Hepatocyte (in vitro differentiated cells): ENCODE measurements at places on chromosomes 4 and X.

- DNase-seq: no peak
Measured at GRCh38 chr4:164890691-164891090, 13.7 kb downstream of the APELA start.

- no peak for DNase-seq
Measured at GRCh38 chr4:76665153-76665552, 230.1 kb downstream of the SHROOM3 start.

DNA sequence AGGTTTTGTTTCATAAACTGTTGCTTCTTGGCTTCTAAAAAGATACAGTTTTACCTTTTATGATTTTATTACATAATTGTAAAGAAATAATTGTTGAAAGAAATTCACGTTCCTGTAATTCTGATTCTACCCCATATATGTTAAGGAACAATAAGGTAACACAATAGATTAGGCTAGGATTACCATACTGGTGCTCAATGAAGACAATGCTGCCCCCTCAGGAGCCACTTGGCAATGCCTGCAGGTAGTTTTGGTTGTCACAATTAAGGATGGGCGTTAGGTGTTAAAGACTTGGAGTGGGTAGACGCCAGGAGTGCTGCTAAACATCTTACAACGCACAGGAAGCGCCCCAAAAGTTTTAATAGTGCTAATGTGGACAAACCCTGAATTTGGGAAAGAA, 133.2 kb downstream of the NLGN4X start:
- DNase-seq: no peak

GRCh38 chr4:188328966-188329365, 189.7 kb downstream of the TRIML1 start:
- no peak for DNase-seq

DNA sequence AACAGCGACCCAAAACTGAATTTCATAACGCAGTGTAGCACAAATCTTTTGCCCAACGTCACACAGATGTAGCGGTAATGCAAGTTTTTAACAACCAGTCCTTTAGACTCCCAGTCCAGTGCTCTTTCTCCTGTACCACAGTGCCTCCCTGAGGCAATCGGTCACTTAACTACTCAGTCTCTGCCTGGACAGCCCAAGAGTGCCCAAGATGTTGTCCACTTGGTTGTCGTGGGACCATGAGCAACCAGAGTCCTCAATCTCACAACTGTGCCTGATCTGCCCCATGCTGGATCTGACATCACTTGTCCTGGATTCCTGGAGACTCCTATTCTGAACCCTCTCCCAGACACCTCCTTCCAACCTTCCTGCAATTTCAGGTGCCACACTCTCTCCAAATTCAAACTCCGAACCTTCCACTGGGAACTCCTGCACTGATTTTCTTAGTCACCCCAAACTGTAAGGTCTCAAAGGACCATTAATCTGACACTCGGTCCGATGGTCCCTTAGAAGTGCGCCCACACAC, 702 bp downstream of the MMGT1 start:
- peak; percentile 19 for DNase-seq

DNA sequence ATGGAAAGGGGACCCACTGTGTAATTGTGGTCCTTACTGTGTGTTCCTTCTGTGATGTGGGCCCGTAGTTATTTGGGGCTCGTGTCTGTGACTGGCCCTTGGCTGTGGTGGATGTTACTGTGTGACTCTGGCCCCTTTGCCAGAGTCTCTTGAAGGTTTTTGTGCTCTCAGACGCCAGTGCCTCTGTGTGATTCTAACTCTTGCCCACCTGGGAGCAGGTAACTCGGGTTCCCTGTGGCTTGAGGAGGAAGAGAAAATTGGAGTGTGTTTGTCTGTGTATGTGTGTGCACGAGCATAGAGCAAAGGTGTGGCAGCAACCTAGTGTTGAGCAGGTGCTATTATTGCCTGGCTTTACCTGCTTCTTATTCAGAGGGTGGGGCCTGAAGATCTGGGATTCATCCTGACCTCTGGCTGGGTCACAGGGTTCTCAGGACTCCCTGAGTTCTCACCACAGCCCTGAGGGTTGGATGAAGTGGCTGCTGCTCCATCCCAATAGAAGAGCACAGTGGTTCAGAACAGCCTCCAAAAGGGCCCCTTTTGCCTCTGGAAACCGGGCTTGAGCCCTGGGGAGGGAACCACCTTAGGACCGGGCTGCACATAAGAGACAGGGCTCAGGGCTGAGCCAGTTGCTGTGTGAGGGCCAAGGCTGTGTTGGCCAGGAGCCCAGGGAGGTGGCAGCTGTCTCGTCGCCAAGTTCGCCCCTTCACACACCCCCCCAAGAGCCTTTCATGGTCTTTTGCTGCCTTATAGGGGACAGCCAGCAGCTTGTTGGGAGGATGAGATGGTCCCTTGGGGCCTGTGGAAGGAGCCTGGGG, 1.3 kb downstream of the RBM10 start:
- DNase-seq: no peak
